SW480 (cell line): ENCODE measurements at places on chromosomes 2 and 18.

DNA sequence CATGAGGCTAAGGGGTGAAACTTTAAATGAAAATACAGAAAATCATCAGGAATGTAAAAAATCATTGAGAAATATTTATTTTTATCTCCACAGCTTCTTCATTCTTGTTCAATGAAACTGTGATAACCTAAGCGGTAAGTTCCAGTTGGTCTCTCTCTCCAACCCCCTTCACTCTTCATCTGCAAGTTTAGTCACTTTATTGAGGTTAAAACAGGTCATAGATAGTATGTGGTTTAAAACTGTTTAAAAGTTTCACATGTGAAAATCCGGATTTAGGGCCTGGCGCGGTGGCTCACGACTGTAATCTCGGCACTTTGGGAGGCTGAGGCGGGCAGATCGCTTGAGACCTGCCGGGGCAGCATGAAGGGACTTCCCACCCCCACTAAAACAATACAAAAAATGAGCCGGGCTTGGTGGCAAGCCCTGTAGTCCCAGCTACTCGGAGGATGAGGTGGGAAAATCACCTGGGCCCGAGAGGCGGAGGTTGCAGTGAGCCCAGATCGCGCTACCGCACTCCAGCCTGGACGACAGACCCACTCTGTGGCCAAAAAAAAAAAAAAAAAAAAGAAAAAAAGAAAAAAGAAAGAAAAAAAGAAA, 1.6 kb upstream of the PHLPP1 start:
- no peak for DNase-seq

- DNase-seq: no peak
Measured at GRCh38 chr2:165245081-165245793, 6.0 kb downstream of the SCN2A start.

- no peak for DNase-seq
Measured at GRCh38 chr2:181683518-181684453, 3.5 kb upstream of the NEUROD1 start.

DNA sequence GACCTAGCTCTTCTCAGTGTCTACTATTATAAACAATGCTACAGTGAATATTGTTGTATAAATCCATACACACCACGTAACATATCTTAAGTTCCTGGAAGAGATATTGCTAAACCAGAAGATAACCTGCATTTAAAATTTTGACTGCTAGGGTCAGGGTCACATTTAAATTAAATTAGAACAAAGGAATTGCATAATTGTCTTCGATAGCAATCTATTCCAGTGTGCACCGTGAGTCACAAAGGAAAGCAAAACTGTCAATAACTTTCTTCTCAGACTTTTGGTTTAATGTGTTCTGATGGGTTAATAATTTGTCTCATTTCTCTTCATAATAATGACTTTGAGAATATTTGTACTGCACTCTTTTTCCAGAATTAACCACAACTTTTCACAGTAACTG, 4.2 kb downstream of the GEN1 start:
- DNase-seq: no peak

- peak; percentile 78 for DNase-seq
Measured at GRCh38 chr18:10020171-10020570, 106.4 kb downstream of the VAPA start.
